ENCODE measurements at places on chromosomes 3 and 15. TPM values are rescaled to one million over a fixed set of nuclear protein-coding genes. Genes with fewer than 3 reads are reported as not detected.

GRCh38 chr15:34721802-34722438 lies 32.9 kb downstream of the GJD2 start:
- no peaks in the 10 kb centered on the region for H3K4me1 ChIP-seq
- H3K36me3 ChIP-seq: no peaks in the 10 kb centered on the region
- H3K27me3 ChIP-seq: peaks cover 23% of the 10 kb centered on the region
- no peak overlapping the region for H3K27ac ChIP-seq
- no peak overlapping the region for H3K4me3 ChIP-seq
- DNase-seq: no peak

The CLDN1 gene
- 6.8 TPM for total RNA-seq

GRCh38 chr3:122969585-122970469 lies 57.7 kb downstream of the SEMA5B start:
- H3K27ac ChIP-seq: no peak overlapping the region
- H3K4me1 ChIP-seq: peaks cover 9% of the 10 kb centered on the region
- H3K36me3 ChIP-seq: no peaks in the 10 kb centered on the region
- H3K27me3 ChIP-seq: peaks cover 61% of the 10 kb centered on the region
- DNase-seq: peak; percentile 17

- DNase-seq: peak; percentile 51
- no peaks in the 10 kb centered on the region for H3K27me3 ChIP-seq
- H3K4me1 ChIP-seq: peaks cover 36% of the 10 kb centered on the region
- peak overlapping the region; percentile 94 for H3K27ac ChIP-seq
- peaks cover 6% of the 10 kb centered on the region for H3K36me3 ChIP-seq
These were observed 1.6 kb downstream of the GABPB1 start for GRCh38 chr15:50353251-50353974.

The ANKRD34C gene
- not detected for total RNA-seq

GRCh38 chr3:195570344-195570743 lies 13.4 kb downstream of the APOD start:
- no peak for DNase-seq
- no peaks in the 10 kb centered on the region for H3K36me3 ChIP-seq
- H3K4me1 ChIP-seq: peaks cover 9% of the 10 kb centered on the region
- H3K27me3 ChIP-seq: no peaks in the 10 kb centered on the region

DNA sequence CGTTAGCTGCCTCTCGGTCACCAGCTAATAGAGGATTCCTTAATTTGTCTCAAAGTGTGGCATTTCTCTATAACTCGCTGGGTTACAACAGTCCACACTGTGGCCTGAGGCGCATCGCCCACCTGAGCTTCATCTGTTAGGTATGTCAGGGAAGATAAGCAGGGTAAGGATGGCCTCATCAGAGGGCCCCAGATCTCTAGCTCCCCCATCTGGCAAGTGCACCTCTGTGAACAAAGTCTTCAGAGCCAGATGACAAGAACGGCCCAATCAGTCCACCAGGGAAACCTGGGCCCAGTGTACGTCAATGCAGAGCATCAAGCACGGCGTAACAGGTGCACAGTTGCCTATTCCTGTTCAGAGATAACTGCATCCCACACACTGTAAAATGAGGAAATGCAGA lies 23.2 kb downstream of the FRG2C start:
- H3K4me3 ChIP-seq: no peak overlapping the region
- DNase-seq: no peak
- H3K27ac ChIP-seq: no peak overlapping the region
- H3K4me1 ChIP-seq: no peaks in the 10 kb centered on the region

DNA sequence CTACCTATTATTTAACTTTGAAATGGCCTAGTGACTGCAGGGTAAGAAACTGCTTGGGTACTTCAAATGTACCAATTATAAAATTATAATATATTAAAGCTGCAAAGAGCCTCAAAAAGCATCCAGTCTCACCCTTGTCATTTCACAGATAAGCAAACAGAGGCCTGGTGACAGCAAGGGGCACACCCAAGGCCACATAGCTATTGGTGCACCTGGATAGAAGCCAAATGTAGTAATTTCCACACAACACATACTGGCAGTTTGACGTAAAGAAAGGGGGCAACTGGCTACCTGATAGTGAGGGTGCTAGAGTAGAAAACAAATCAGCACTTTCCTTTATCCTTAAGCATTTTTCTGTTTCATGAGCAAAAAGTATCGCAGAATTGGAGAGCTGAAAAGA lies 51.1 kb downstream of the IFT57 start:
- H3K4me1 ChIP-seq: no peaks in the 10 kb centered on the region
- no peak for DNase-seq
- H3K36me3 ChIP-seq: no peaks in the 10 kb centered on the region
- H3K27me3 ChIP-seq: no peaks in the 10 kb centered on the region
- no peak overlapping the region for H3K27ac ChIP-seq
- H3K4me3 ChIP-seq: no peak overlapping the region

The GAP43 gene
- not detected for total RNA-seq

GRCh38 chr3:73475175-73475574 lies 149.6 kb downstream of the PDZRN3 start:
- no peak overlapping the region for H3K27ac ChIP-seq
- DNase-seq: no peak
- H3K4me1 ChIP-seq: no peaks in the 10 kb centered on the region
- H3K27me3 ChIP-seq: peaks cover 10% of the 10 kb centered on the region
- no peak overlapping the region for H3K4me3 ChIP-seq
- H3K36me3 ChIP-seq: no peaks in the 10 kb centered on the region
